ENCODE measurements at places on chromosomes 6 and 20.

DNA sequence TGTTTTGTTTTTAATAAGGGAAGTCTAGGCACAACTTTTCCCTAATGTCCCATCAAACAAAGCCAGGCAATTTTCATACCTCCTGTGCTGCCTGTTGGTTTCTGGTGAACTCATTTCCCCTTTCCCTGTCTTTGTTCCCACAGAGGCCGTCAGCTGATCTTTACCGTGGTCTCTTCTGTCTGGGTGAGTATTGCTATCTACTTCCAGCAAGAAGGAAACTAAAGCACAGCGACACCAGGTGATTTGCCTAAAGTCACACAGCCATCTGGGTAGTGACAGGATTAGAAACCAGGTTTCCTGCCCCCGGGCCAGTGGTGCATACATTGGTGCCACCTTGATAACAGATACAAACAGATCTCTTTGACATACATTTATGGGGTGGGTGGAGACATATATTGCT lies 59.6 kb downstream of the RAB44 start:
- DNase-seq = no peak

GRCh38 chr6:45420909-45421708 lies 43.4 kb upstream of the SUPT3H start:
- no peak for DNase-seq

- DNase-seq = no peak
Measured at GRCh38 chr20:45938727-45939438, 4.4 kb downstream of the PCIF1 start.

DNA sequence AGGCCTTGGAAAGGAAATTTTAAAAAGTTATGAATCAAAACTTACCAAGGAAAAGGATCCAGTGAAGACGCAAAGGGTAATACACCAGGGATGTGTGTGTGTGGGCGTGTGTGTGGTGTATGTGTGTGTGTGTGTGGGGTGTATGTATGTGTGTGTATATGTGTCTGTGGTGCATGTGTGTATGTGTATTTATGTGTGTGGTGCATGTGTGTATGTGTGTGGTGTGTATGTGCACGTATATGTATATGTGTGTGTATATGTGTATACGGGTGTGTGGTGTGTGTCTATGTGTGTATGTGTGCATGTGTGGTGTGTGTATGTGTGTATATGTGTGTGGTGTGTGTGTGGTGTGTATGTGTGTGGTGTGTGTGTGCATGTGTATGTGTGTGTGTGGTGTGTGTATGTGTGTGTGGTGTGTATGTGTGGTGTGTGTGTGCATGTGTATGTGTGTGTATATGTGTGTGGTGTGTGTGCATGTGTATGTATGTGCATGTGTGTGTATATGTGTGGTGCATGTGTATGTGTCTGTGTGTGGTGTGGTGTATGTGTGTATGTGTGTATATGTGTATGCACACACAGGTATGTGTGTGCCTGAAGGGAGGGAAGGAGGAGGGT lies 176.1 kb upstream of the SUPT3H start:
- no peak for DNase-seq

DNA sequence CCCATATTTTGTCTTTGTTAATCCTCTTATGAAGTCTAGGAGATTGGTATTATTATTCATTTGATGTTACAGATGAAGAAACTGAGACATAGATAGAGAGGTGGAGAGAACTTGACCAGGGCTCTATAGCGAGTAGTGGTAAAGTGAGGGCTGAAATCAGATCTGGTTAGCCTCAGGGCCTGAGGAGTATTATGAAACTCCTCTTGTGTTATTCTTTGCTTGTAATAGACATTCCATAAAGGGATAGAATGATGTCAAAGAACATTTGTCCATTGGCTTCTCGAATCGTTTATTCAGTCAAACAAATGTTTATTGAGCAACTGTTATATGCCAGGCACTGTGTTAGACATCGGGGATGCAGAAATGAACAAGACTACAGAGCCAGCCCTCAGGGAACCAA lies at the start of gene IL22RA2:
TSS of gene IL22RA2 (minus strand) at position 144 of the 400 bp plus-strand sequence. CDS start 11,895 bp downstream, outside the sequence.
- no peak for DNase-seq

GRCh38 chr6:69868252-69868804 lies 2.0 kb downstream of the COL19A1 start:
- no peak for DNase-seq

GRCh38 chr6:140441256-140441655 lies 1066.8 kb upstream of the CITED2 start:
- no peak for DNase-seq

GRCh38 chr6:31161216-31162126 lies 3.1 kb downstream of the TCF19 start:
- no peak for DNase-seq

DNA sequence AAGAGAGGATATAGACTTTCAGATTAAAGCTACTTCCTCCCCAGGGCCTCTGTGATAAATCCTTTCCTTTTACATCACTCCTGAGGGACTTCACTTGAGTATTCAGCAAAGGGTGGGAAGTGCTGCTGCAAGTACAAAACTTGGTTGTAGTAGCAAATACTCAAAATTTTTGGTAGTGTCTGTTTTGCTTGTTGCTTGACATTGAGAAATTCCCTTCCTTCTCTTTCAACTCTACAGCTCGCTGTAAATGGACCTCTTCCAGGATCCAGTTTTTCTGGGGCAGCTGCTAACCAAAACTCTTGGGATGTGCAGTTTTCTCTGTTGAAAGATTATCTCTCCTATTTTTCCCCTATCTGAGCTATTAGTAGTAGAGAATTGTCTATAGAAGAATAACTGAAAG lies 472.0 kb downstream of the CD109 start:
- no peak for DNase-seq

DNA sequence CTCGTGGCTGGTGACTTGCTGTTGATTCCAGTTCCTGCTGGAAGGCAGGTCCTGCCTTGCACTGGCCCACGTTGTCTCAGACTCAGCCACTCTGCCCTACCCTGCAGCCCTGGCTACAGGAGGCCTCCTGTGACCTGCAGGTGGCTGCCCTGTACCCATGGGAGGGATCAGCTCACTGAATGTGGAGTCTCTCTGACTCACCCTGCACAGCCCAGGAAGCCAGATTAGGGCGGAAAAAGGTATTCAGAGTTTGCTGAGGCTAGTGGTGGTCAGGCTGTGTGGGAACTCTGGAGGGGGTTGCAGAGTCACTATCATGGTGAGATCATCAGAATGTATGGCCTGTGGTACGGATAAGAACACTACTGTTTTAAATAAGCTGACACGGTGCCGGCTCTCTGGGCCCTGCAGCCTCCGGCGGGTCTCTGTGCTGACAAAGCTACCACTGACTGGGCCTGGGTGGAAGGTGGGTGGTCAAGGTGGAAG lies 24.7 kb upstream of the PYGB start:
- DNase-seq = peak; percentile 31

DNA sequence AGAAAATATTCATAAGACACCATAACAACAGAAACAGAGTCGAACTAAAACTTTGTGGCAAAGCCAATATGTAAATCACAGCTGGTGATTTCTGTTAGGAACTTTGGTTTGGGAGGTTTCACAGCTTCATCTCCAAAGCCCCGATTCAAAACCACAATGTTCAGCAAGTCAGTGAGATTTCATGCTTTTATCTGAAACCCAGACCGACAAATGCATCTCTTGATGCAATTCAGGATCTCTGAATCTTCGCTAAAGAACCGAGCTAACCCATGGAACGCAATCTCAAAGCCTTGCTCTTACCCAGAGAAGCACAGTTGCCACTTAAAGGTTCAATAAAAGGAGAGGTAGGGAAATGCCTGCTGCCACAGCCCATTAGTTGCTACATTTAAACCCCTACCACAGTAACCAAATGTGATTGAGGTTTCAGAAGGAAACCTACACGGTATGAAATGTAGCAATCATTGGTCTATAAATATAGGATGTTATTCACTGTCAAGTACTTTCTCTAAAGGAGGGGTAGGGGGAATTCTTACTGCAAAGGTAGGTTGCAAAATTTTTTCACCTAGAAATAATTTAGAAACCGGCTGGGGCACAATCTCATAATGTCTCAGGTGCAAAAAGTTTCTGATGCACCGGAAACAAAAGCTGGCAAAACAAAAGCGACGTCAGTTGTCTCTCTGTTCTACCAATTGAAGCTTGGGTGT lies 381.0 kb upstream of the ARID1B start:
- DNase-seq = no peak

DNA sequence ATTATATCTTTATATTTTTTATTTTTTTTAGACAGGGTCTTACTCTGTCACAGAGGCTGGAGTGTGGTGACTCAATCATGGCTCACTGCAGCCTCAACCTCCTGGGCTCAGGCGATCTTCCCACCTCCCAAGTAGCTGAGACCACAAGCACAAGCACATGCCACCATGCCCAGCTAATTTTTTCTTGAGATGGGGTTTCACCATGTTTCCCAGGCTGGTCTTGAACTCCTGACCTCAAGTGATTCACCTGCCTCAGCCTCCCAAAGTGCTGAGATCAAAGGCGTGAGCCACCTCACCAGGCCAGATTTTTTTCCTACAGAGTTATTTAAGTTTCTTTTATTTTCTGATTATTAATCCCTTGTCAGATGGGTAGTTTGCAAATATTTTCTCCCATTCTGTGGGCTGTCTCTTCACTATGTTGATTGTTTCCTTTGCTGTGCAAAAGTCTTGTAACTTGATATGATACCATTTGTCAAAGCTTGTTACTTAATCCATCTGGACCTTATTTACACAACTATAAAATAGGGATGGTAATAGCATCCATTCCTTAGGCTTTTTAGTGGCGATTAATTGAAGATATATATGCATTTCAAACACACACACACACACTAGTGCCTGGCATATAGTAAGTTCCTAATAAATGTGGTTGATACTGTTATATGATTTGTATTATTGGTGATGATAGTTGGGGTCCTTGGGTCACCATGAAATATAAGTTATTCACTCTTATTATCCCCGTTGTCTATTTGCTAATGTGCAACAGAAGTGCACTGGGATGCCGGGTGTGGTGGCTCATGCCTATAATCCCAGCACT lies 187.1 kb downstream of the BCAS1 start:
- DNase-seq = no peak

DNA sequence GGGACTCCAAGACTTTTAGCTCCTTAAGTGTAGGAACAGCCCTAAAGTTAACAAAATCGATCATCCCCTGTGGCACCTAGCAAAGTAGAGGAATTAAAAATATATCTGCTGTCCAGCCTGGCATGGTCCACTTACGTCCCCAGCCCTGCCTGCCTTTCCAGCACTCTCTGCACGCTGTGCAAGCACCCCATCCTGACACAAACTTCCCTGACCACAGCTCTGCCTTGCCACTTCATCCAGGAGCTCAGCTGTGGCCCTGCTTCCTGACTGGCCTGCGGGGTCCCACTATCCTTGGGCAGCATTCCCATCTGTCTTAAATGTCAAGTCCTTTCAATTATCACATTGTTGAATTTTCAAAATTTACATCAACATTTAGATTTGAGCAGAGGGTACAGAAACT lies 39.0 kb downstream of the BLOC1S5 start:
- no peak for DNase-seq

DNA sequence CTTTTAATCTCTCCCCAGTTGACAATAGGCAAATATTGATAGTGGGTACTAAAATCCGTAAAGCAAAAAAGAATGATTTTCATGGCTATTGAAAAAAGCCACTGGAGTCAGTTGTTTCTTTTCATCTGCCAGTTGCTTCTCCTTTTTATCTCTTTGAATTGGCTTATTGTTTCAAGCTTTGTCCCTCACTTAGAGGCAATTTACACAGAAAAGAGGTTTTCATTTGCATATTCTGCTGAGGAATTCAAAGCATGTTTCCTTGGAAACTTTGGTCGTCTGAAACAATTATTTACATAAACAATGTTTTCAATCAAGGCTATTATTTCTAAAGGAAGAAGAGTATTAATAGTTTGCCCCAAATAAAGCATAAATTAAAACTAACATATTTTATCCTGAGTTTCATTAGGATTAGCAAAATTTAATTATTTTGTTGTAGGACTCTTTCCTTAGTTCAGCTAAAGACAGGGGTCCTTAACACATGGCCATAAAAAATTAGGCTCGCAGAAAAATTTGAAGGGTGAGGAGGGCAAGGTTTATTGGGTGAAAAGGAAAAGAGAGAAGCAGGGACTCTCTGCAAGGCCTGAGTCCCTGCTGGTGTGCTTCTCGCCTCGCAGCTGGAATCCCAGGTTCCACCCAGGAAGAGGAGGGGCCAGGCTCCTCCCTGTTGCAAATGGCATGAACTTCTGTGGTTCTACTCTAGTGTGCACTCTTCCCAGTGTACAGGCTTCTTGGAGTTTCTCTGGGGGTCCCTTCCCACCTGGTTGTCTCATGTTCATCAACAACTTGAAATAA lies 138.8 kb upstream of the LAMA2 start:
- DNase-seq = no peak

GRCh38 chr20:21004386-21005076 lies 101.6 kb downstream of the LINC00237 start:
- DNase-seq = no peak

DNA sequence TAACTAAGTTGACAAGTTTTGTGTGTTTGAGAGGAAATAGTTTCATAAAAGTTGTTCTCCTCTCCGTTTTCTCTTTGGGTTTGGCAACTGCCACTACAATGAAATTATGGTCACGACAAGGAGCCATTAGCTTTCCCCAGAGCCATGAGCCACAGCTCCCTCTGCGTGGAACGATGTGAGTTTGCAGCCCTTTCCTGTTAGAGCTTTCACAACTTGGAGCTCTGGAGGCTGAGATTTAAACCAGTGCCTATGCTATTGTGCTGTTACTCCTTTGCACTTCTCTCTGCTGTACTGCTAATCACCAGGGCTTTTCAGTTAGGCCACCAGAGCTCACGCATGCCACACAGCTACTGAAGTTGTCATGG lies 29.3 kb upstream of the TXNDC5 start:
- DNase-seq = no peak

- DNase-seq = no peak
Measured at GRCh38 chr6:8670792-8671191, 235.4 kb upstream of the SLC35B3 start.

GRCh38 chr20:52801628-52802006 lies 170.5 kb upstream of the TSHZ2 start:
- no peak for DNase-seq
